ENCODE measurements at places on chromosomes 2 and 18.
A peak's percentile ranks its signal among the peaks of the same experiment; 100 is the strongest.

DNA sequence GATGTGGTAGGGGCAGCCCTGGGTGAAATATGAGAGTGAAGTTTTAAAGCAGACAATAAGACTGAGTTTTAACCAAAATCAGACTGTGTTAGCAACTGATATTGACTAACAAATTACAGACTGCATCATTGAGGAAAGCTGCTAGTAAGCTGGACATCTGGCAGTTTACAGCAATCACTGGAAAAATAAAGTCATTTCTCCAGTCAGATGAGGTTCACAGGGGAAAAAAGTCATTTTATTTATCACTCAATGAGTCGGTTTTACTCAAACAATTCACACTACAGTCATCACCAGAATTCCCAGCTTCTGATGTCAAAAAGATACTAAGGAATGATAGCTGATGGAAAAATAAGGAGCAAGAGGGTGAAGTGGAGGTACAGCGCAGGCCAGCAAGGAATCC is 10.5 kb upstream of the TMEM177 start:
- no peak for DNase-seq

- peak; percentile 94 for DNase-seq
Observed at GRCh38 chr2:200470230-200470629, 39.6 kb downstream of the KCTD18 start.

- DNase-seq: no peak
Observed at GRCh38 chr18:36786686-36787085, 42.1 kb downstream of the TPGS2 start.

DNA sequence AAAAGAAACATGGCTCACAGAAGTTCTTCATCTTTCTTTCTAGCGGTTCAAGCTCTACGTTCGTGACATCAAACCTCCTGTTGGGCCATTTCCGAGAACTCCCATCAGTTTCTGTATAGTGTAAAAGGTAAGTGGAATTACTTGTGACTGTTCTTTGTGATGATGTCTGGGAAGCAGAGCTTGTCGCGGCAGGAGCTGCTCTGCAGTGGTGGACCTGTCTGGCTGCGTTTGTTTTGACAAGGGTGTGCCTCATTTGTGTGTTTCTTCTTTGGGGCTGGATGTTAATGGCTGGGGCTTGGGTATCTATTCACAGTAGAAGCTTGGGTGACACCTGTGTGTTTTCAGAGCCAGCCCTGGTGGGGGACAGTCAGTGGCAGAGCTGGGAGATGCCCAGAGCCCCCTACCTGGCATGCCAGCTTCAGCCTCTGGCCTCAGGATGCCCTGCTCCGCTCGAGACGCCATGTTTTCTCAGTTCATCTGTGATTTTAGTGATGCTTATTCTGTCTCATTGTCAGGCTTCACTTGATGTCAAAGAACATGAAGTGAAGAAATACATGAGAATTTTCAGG is 59.6 kb downstream of the LDLRAD4 start:
- DNase-seq: no peak

GRCh38 chr2:148021886-148022285 is 995 bp downstream of the MBD5 start:
- DNase-seq: peak; percentile 28

GRCh38 chr2:177606636-177607035 is 214.1 kb downstream of the AGPS start:
- DNase-seq: no peak

All from pons (tissue), 1 donor.